ENCODE measurements at places on chromosomes 4 and X.

DNA sequence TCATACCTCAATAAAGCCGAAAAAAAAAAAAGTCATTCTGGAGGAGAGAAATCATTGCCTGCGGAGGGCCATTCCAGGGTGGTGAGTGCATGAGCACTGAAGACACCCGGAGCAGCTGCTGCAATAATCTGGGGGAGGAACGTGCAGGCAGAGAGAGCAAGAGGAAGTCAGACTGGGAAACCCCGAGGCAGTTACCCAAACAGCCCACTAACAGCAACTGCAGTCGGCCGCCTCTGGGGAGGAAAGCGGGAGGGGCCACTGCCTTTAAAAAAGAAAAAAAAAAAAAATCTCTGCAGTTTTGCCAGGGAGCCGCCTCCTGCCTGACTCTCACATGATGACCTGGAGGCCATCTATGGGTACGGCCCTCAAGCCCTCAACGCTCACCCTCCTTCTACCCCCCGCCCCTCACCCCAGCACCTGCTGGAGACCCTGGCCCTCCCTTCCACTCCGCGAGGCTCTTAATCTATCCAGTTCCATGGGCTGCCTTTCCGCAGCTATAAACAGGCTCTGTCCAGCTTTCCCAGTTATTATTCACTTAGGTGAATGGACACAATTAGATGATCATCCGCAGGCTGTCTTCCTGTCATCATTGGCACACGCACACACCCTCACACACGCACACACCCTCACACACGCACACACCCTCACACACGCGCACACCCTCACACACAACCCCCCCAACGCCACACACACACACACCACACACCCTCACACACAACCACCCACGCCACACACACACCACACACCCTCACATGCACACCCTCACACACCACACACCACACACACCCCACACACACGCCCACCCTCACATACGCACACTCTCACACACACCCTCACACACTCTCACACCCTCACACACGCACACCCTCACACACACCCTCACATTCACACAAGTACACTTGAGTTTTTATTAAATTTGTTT, 3.4 kb upstream of the AVPR2 start:
- DNase-seq: no peak

- DNase-seq: no peak
Observed at GRCh38 chr4:151260526-151260925, 16.4 kb upstream of the PRSS48 start.

DNA sequence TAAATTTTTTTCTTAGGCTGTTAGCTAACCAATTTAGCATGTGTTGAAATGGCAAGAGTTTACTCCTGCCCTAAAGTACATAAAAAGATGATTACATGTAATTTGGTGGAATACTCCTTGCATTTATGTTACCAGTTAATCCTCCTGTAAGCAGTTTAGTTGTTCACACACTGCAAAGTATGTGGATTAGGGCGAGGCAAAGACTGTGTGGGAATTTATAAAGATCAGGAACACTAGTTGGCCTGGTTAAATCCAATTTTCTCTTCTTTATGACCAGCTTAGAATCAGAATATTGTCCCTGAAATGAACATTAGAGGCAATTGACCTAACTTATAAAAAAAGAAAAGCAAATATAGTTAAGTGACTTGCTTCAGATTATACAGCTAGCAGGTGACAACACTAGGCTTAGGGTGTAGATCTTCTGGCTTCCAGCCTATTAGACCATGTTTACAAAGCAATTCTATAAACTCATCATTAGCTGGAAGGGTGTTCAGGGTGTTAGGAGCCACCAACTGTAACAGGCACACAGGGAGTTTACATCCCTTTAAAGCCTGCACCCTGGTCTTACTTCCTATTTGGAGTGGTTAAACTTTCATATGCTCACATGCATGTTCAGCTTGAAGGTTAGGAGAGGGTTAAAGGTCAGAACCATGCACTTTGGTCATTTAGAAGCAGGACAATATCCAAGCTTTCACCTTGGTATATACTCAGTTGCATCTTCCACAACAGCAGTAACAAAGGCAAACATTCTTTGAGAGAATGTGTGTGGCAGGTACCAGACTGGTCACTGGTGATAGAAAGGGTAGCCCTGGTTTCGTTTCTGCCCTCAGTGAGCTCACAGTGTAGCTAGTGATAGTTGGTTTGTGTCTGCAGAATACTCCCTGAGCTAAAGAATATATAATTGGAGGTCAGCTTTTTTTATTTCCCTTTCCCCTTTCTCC, 72.6 kb downstream of the GC start:
- DNase-seq: no peak

GRCh38 chr4:7747566-7747965, 192.1 kb downstream of the AFAP1 start:
- no peak for DNase-seq

DNA sequence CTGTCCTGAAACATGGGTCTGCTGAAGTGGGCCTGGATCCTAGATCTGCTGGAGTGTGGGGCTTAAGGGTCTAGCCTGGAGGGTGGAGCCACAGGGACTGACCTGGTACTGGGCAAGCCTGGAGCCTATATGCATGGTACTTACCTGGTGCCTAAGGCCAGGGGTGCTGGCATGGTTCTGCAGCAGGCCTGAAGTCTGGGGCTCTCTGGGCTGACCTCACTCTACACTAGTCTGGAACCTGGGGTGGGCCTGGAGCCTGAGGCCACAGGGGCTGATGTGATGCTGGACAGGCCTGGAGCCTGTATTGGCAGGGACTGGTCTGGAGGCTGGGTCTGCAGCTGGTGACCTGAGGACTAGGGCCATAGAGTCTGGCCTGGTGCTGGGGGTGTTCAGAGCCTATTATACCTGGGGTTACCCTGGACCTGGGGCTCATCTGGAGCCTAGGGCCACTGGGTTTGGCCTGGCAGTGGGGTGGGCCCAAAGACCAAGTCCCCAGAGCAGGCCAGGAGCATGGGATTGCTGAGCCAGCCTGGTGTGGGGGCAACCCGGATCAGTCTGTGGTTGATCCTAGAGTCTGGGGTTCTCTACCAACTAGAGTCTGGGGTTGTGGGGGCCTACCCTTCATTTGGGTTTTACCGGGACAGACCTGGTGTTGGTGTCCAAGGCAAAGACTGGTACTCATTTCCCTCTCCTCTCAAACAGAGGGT, 179.6 kb downstream of the SLC4A4 start:
- no peak for DNase-seq

DNA sequence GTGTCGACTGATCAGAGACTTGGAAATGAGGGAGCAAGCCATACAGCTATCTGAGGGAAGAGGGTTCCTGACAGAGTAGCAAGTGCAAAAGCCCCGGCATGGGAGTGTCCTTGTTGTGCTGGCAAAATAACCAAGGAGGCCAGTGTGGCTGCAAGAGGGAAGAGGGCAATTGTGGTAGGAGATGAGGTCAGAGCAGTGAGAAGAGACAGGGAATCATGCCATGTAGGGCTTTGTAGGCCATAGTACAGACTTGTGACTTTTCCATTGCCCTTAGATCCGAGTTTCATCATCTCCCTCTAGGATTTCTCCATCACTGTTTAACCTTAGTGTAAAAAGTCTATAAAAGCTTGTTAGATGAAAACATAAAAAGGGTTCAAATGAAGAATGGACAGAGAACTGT, 76.2 kb downstream of the DOCK11 start:
- no peak for DNase-seq

GRCh38 chr4:110898290-110898689, 275.4 kb upstream of the PITX2 start:
- DNase-seq: no peak

DNA sequence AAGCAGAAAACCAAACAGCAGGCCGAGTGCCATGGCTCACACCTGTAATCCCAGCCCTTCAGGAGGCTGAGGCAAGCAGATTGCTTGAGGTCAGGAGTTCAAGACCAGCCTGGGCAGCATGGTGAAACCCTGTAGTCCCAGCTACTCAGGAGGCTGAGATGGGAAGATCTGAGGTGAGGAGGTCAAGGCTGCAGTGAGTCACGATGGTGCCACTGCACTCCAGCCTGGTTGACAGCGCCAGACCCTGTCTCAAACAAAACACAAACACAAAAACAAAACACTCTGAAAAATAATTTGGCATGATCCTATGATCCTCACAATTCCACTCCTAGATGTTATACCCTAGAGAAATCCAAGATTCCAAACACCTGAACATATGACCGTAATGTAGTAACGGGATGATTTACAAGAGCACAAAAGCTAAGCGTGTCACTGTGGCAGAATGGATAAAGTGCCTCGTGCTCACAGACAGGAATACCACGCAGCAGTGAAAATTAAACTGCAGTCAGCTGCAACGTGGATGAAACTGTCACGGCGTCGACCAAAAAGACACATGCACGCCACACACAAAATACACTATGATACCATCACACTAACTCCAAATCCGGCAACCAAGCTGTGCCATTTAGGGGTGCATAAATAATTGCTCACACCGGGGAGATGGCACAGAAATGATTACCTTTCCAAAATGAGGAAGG, 1.7 kb downstream of the NELFA start:
- DNase-seq: no peak

DNA sequence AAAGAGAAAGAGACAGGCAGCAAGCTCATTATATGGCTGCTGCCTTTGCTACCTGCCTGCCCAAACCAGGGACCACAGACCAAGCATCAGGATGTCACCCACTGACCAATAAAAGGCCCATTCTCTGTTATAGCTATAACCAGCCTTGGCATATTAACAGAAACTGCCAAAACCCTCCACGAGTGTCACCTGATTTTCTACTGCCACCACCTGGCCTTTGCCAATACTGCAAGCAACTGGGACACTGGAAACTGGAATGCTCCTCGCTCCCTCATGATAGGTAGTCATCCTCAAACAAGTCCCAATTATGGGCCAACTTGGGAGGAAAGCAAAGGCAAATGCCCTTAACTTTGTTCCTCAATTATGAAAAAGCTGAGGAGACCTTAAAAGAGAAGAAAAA, 76.0 kb downstream of the SPIN4 start:
- DNase-seq: no peak

GRCh38 chrX:26918631-26919030, 544.5 kb downstream of the PPP4R3C start:
- no peak for DNase-seq

DNA sequence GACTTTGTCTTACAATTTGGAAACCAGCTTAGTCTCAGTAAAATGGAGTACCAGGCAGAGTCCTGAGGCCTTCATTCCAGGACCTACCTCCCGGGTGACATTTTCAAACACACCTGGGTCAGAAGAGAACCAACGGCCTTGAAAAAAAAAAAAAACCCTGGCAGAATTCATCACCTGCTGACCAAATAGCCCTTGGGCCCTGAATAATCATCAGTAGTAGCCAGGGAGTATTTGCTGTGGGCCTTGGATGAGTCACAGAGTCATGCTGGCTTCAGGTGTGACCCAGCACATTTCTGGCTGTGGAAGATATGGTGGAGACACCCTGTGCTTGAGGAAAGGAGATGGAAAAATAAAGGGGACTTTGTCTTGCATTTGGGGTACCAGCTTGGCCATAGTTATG, 92.2 kb downstream of the LPAR4 start:
- DNase-seq: no peak

- DNase-seq: no peak
Observed at GRCh38 chr4:152935631-152936445, at the start of gene FHDC1. FHDC1 (plus strand) TSS chr4:152936323; CDS start chr4:152943058, 6,735 bp downstream.

GRCh38 chr4:162157241-162157640, 6.6 kb downstream of the FSTL5 start:
- no peak for DNase-seq

- no peak for DNase-seq
Observed at GRCh38 chr4:16082426-16083240, 1.2 kb downstream of the PROM1 start.

GRCh38 chr4:83129264-83129663, 14.7 kb upstream of the PLAC8 start:
- no peak for DNase-seq

DNA sequence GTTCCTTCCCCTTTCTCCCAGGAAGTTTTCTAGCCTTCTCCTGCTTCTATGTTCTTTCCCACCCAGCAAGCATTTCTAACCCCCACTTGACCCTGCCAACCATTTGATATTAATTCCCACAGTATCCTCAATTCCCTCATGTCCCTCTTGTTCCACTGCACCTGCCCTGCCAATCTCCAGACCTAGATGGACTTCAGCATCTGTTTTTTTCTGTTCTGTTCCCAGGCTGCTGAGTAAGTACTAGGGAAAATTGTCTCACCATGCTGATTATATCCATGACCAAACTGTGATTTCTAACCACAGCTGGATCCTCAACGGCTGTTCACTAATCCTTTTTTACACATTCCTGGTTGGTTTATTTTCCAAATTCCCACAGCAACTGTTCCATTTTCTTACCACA, 37.7 kb downstream of the CLCN5 start:
- no peak for DNase-seq

- DNase-seq: no peak
Observed at GRCh38 chr4:80475798-80476197, 140.3 kb downstream of the CFAP299 start.

DNA sequence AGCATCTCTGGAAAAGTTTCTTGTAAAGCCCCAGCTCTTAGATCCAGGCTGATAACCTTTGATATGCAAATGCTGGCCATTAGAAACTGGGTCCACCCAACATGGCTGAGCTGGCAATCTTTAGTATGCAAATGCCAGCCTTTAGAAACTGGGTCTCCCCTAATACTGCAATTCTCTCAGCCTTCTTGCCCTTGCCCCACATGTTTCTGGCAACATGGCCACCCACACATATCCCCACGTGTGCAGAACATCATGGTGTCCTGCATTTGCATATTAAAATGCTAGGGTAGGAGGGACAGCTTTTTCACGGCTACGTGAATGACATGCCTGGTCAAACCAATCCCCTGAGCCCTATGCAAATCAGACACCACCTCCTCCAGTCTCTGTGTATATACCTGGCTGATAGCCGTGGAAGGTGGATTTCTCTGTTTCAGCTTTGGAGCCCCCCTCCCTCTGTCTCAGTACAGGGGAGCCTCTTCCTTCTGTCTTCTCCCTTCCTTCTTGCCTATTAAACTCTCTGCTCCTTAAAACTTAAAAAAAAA, 344.0 kb upstream of the NWD2 start:
- no peak for DNase-seq

- no peak for DNase-seq
Observed at GRCh38 chrX:53622431-53622830, 64.1 kb downstream of the HUWE1 start.

DNA sequence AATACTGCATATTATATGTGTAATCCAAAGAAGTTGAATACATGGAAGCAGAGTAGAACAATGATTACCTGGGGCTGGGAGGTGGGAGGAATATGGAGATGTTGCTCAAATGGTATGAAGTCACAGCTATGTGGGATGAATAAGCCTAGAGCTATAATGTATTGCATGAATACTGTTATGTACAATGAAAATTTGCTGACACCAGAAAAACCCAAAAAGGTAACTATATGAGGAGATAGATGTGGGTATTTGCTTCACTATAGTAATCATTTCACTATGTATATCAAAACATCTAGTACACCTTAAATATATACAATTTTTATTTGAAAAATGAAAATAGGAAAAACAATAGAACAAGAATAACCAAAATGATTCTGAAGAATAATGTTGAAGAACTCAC, 11.2 kb downstream of the PAGE3 start:
- no peak for DNase-seq

- DNase-seq: no peak
Observed at GRCh38 chr4:144967161-144967560, 130.8 kb downstream of the ANAPC10 start.

GRCh38 chr4:144701683-144702233, 55.8 kb downstream of the HHIP start:
- DNase-seq: no peak
